ENCODE measurements at places on chromosomes 5 and 9. TPM values are rescaled to one million over a fixed set of nuclear protein-coding genes. Genes with fewer than 3 reads are reported as not detected.

Gene HMMR
- 75.1 TPM for total RNA-seq

Gene POLR3G
- total RNA-seq, result 7.9 TPM

Gene SLC1A1
- total RNA-seq, result 11.3 TPM

Gene NNT
- 27.5 TPM for total RNA-seq

Gene QRFP
- not detected for total RNA-seq

Gene TYRP1
- 0.57 TPM for total RNA-seq

Gene CSF2
- total RNA-seq, result not detected

Data from endodermal cell (in vitro differentiated cells).